ENCODE measurements at places on chromosomes 13 and 19. TPM values are rescaled to one million over a fixed set of nuclear protein-coding genes. Genes with fewer than 3 reads are reported as not detected.

- H3K4me3 ChIP-seq = no peak overlapping the region
- no peaks in the 10 kb centered on the region for H3K27me3 ChIP-seq
- DNase-seq = no peak
- H3K27ac ChIP-seq = no peak overlapping the region
- H3K36me3 ChIP-seq = peaks cover 10% of the 10 kb centered on the region
- peaks cover 17% of the 10 kb centered on the region for H3K4me1 ChIP-seq
Measured at GRCh38 chr19:46372901-46373490, 26.1 kb downstream of the PPP5C start.

- no peak overlapping the region for H3K27ac ChIP-seq
- H3K27me3 ChIP-seq = no peaks in the 10 kb centered on the region
- no peaks in the 10 kb centered on the region for H3K36me3 ChIP-seq
- no peak for DNase-seq
- H3K4me3 ChIP-seq = no peak overlapping the region
- peaks cover 17% of the 10 kb centered on the region for H3K4me1 ChIP-seq
Measured at GRCh38 chr19:29854033-29854432, 42.2 kb downstream of the CCNE1 start.

GRCh38 chr19:45070861-45071544 is 5.3 kb downstream of the ZNF296 start:
- H3K36me3 ChIP-seq = peaks cover 19% of the 10 kb centered on the region
- no peaks in the 10 kb centered on the region for H3K27me3 ChIP-seq
- H3K4me3 ChIP-seq = no peak overlapping the region
- H3K4me1 ChIP-seq = peaks cover 6% of the 10 kb centered on the region

Gene USPL1
- total RNA-seq = 11.3 TPM

- no peak overlapping the region for H3K4me3 ChIP-seq
- H3K4me1 ChIP-seq = peaks cover 3% of the 10 kb centered on the region
- peaks cover 2% of the 10 kb centered on the region for H3K27me3 ChIP-seq
- H3K36me3 ChIP-seq = no peaks in the 10 kb centered on the region
- DNase-seq = no peak
Measured at GRCh38 chr13:73195091-73195490, 136.3 kb downstream of the KLF5 start.

DNA sequence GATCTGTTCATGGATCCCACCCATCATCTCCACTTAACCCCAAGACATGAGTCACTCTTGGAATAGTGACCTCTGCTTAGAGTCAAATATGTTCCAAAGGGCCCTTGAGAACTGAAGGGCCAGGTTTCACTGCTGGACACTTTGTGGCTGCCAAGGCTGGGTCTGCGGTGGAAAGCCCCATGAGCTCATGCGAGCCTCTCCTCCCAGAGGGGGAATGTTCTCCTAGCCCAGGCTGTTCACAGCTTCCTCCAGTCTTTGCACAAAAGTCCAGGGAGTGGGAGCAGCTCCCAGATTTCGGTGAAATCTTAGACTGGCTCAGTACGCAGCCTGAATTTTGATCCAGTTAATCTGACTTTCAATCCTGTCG is 732 bp upstream of the DCLK1 start:
- no peak overlapping the region for H3K4me3 ChIP-seq
- no peak overlapping the region for H3K27ac ChIP-seq
- no peak for DNase-seq
- H3K36me3 ChIP-seq = no peaks in the 10 kb centered on the region
- H3K27me3 ChIP-seq = peaks cover 37% of the 10 kb centered on the region

DNA sequence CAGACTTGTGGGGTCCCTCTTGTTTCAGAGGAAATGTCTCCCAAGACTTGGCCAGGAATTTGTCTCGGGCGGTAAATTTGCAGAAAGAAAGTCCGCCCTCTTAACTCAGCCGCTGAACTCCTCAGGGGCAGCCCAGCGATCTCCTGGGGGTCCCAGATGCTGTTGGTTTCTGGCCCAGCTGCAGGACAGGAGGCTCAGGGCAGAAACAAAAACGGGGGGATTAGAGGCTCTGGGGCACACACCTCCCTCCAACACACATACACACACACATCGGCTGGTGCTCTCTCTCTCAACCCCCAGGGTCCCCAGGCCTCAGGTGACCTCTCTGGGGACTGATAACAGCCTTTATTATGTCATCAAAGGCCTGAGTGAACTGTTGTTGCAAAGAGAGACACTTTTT is 7.1 kb downstream of the ARHGEF18 start:
- peaks cover 50% of the 10 kb centered on the region for H3K4me1 ChIP-seq
- no peak for DNase-seq
- H3K27ac ChIP-seq = no peak overlapping the region
- H3K36me3 ChIP-seq = peaks cover 21% of the 10 kb centered on the region
- H3K27me3 ChIP-seq = no peaks in the 10 kb centered on the region
- H3K4me3 ChIP-seq = no peak overlapping the region

Gene SEMA6B
- total RNA-seq = not detected

- H3K4me1 ChIP-seq = peaks cover 38% of the 10 kb centered on the region
- H3K27ac ChIP-seq = no peak overlapping the region
- H3K36me3 ChIP-seq = peaks cover 11% of the 10 kb centered on the region
- H3K27me3 ChIP-seq = no peaks in the 10 kb centered on the region
- no peak for DNase-seq
Measured at GRCh38 chr19:49875177-49875576, 2.0 kb downstream of the AKT1S1 start.

Measured in activated naive CD4-positive, alpha-beta T cell treated with anti-CD3 and anti-CD28 coated beads for 36 hours (primary cell).